ENCODE measurements at places on chromosomes 1 and 21. TPM values are rescaled to one million over a fixed set of nuclear protein-coding genes. Genes with fewer than 3 reads are reported as not detected.
A peak's percentile ranks its signal among the peaks of the same experiment; 100 is the strongest.

Gene STYXL2
- polyA plus RNA-seq, result not detected

Gene OR10Z1
- not detected for polyA plus RNA-seq

Gene EFNA1
- polyA plus RNA-seq, result 0.82 TPM

GRCh38 chr1:103218821-103219220, 110.5 kb upstream of the COL11A1 start:
- no peak for DNase-seq
- no peak overlapping the region for H3K27ac ChIP-seq

Gene KIAA1614
- polyA plus RNA-seq, result not detected

Gene RYR2
- polyA plus RNA-seq, result not detected

DNA sequence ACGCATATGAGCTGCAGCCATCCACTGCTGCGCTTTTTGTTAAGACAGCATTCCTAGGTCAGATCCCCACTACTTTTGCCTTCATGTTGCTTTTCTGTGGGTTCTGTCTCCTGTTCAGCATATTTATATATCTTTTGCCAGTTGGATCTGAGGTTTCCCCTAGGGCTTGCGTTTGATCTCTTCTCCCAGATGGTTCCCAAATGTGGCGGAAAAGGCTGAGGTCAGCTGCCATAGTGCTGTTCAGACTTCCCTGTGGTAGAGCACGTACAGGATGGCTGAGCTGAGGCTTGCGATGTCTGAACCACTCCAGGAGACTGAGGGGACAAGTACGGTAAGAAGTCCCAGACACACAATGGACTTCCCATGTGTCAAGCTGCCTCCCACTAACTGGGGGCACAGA, 39.8 kb downstream of the COL6A1 start:
- peaks cover 59% of the 10 kb centered on the region for H3K27me3 ChIP-seq
- H3K4me3 ChIP-seq, result no peak overlapping the region
- no peaks in the 10 kb centered on the region for H3K4me1 ChIP-seq
- no peak for DNase-seq
- H3K27ac ChIP-seq, result no peak overlapping the region
- no peaks in the 10 kb centered on the region for H3K36me3 ChIP-seq

DNA sequence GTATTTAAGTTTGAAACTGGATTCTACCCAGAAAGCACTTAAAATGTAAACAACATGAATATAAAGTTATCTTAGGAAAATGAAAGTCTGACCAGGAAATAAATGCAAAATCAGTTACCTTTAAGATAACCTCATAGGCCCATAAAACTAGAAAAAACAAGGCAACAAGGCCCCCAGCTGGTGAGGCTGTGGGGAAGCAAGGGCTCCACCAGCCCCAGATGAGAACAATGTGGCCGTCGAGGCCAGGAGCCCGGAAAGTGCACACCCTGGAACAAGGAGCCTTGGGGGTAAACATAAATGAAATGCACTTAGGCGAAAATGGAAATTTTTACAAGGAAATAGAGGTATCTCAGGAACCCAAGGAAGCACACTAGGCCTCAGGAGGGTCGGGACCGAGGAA, 37.9 kb upstream of the BMP8B start:
- H3K4me3 ChIP-seq, result no peak overlapping the region
- H3K4me1 ChIP-seq, result peaks cover 3% of the 10 kb centered on the region
- H3K27me3 ChIP-seq, result peaks cover 12% of the 10 kb centered on the region
- DNase-seq, result no peak
- no peaks in the 10 kb centered on the region for H3K36me3 ChIP-seq
- no peak overlapping the region for H3K27ac ChIP-seq

- no peak for DNase-seq
- no peaks in the 10 kb centered on the region for H3K4me1 ChIP-seq
- no peaks in the 10 kb centered on the region for H3K36me3 ChIP-seq
- no peaks in the 10 kb centered on the region for H3K27me3 ChIP-seq
Observed at GRCh38 chr1:16141573-16142336, 14.1 kb downstream of the EPHA2 start.

Gene ADCY10
- not detected for polyA plus RNA-seq

DNA sequence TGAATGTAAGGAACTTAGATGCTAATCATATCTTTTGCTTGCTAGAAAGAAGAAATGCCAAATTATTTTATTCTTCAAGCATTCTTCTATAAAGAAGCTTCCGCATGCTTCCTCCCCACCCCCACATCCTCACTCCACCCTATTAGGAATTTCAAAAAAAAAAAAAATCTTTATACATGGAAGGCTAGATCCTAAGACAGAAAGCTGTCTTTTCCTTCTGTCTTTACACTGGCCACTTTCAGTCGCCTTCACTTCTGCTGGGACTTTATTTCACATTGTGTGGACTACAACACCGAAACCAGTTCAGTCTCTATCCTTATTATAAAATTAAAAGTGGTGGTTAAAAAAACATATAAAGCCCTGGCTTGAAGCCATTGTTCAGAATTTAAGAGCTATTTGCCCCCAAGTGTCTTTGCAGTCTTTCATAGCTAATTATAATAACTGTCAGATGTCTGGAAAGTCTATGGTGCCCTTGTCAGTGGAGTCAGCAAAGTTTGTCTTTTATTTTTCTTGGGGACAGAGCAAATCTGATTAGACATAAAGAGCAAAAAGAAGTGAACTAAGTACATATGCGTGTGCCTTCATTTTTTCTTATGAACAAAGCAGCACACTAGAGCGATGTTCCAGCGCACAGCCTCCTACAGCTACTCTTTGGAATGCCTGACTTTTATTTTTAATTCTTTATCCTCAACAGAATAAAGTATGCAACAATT, 297.7 kb downstream of the PTPRC start:
- H3K27me3 ChIP-seq, result no peaks in the 10 kb centered on the region
- no peaks in the 10 kb centered on the region for H3K36me3 ChIP-seq
- H3K27ac ChIP-seq, result no peak overlapping the region
- no peak overlapping the region for H3K4me3 ChIP-seq

- no peak overlapping the region for H3K4me3 ChIP-seq
- no peaks in the 10 kb centered on the region for H3K4me1 ChIP-seq
- no peaks in the 10 kb centered on the region for H3K36me3 ChIP-seq
Observed at GRCh38 chr1:229874609-229875008, 192.4 kb upstream of the GALNT2 start.

GRCh38 chr1:18466676-18467075, 14.1 kb upstream of the KLHDC7A start:
- no peak overlapping the region for H3K4me3 ChIP-seq
- H3K36me3 ChIP-seq, result no peaks in the 10 kb centered on the region
- no peaks in the 10 kb centered on the region for H3K4me1 ChIP-seq
- no peak for DNase-seq

Gene PTPN22
- polyA plus RNA-seq, result 49.7 TPM

- no peaks in the 10 kb centered on the region for H3K27me3 ChIP-seq
- peaks cover 6% of the 10 kb centered on the region for H3K36me3 ChIP-seq
- H3K27ac ChIP-seq, result peak overlapping the region; percentile 4
- peaks cover 34% of the 10 kb centered on the region for H3K4me1 ChIP-seq
- DNase-seq, result no peak
Observed at GRCh38 chr1:234401658-234402057, 28.4 kb downstream of the COA6 start.

Gene ATXN7L2
- polyA plus RNA-seq, result 3.5 TPM

GRCh38 chr1:102182603-102183260, 186.0 kb upstream of the OLFM3 start:
- no peak overlapping the region for H3K27ac ChIP-seq
- no peaks in the 10 kb centered on the region for H3K27me3 ChIP-seq
- H3K4me3 ChIP-seq, result no peak overlapping the region
- DNase-seq, result no peak
- no peaks in the 10 kb centered on the region for H3K36me3 ChIP-seq
- H3K4me1 ChIP-seq, result no peaks in the 10 kb centered on the region

DNA sequence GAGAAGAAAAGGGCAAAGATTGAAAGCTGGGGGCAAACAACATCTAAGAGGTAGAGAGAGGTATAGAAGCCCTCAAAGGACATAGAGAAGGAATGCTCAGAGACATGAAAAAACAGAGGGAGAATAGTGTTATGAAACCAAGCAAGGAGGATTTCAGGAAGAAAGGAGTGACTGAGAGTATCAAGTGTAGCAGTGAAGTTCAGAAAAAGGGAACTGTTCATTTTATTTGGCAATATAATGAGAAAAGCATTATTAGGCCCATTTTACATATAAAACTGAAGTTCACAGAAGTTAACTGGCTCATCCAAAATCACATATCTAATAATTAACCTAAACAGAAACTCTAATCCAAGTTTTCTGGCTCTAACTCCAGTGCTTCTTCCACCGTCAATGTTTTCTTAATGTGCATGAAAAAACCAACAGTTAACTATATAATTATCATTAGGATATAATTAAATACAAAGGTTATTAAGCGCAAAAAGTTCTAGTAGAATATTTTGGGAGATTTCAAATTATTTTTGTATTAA, 17.7 kb downstream of the NEXN start:
- H3K4me3 ChIP-seq, result no peak overlapping the region
- no peaks in the 10 kb centered on the region for H3K4me1 ChIP-seq
- no peak for DNase-seq
